Upper lobe of left lung (tissue), 6 donors: ENCODE measurements at places on chromosomes 1 and 21. TPM values are rescaled to one million over a fixed set of nuclear protein-coding genes. Genes with fewer than 3 reads are reported as not detected.

GRCh38 chr1:32234792-32235191 is 12.2 kb upstream of the FAM167B start:
- no peak overlapping the region for H3K4me3 ChIP-seq
- H3K4me1 ChIP-seq = peaks cover 2% of the 10 kb centered on the region
- H3K27me3 ChIP-seq = no peaks in the 10 kb centered on the region
- DNase-seq = no peak
- no peak overlapping the region for H3K27ac ChIP-seq

GRCh38 chr21:26570203-26570602 is 2.9 kb downstream of the CYYR1 start:
- H3K27ac ChIP-seq = peak overlapping the region; percentile 7
- no peak for DNase-seq
- H3K36me3 ChIP-seq = no peaks in the 10 kb centered on the region
- H3K4me1 ChIP-seq = peaks cover 8% of the 10 kb centered on the region
- no peaks in the 10 kb centered on the region for H3K27me3 ChIP-seq

GRCh38 chr1:199898654-199899053 is 128.9 kb upstream of the NR5A2 start:
- H3K4me3 ChIP-seq = no peak overlapping the region
- no peak overlapping the region for H3K27ac ChIP-seq
- no peaks in the 10 kb centered on the region for H3K4me1 ChIP-seq
- DNase-seq = no peak
- no peaks in the 10 kb centered on the region for H3K36me3 ChIP-seq

DNA sequence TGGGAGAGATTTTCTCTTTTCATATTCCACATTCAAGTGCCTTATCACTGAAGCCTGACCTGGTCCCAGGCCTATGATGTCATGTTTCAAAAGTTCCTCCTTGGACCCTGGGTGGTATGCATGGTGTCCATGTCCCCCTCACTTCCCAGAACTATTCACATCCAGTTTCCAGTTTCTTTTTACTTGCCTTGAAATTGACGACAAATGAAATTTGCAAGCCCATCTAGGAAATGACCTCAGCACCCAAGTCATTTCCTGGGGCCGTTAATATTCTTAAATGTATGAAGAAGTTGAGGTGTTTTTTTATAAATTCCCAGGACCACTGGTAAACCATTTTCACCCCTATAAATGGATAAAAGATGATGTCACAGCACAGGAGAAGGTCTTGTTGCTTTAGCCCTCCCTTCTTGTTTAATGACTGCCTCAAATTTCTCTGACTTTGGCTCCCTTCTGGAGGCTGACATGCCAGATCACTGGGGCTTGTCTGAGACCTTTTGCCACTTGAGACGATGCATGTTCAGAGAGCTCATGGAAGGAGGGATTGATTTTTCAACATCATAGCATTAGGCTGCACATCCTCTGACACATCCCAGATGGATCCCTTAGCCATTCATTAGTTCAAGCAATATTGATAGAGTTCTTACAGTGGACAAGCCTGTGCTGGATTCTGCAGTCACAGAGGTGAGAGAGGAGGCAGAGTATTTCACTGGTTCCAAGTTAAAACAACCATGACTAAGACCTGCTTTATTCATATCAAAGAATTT is 221.3 kb downstream of the PLPP3 start:
- no peaks in the 10 kb centered on the region for H3K4me1 ChIP-seq
- no peak overlapping the region for H3K27ac ChIP-seq
- H3K27me3 ChIP-seq = no peaks in the 10 kb centered on the region
- no peaks in the 10 kb centered on the region for H3K36me3 ChIP-seq
- H3K4me3 ChIP-seq = no peak overlapping the region

GRCh38 chr1:3668585-3669300 is 16.4 kb downstream of the TP73 start:
- DNase-seq = peak; percentile 95
- H3K4me3 ChIP-seq = peak overlapping the region; percentile 29
- H3K4me1 ChIP-seq = peaks cover 11% of the 10 kb centered on the region
- no peak overlapping the region for H3K27ac ChIP-seq

GRCh38 chr1:218686258-218686657 is 341.1 kb downstream of the TGFB2 start:
- H3K4me3 ChIP-seq = no peak overlapping the region
- no peaks in the 10 kb centered on the region for H3K36me3 ChIP-seq
- no peak overlapping the region for H3K27ac ChIP-seq
- no peaks in the 10 kb centered on the region for H3K27me3 ChIP-seq
- H3K4me1 ChIP-seq = no peaks in the 10 kb centered on the region

- H3K27ac ChIP-seq = no peak overlapping the region
- H3K27me3 ChIP-seq = no peaks in the 10 kb centered on the region
- H3K4me3 ChIP-seq = no peak overlapping the region
- no peaks in the 10 kb centered on the region for H3K36me3 ChIP-seq
- peaks cover 11% of the 10 kb centered on the region for H3K4me1 ChIP-seq
Observed at GRCh38 chr1:3080053-3080955, 11.3 kb downstream of the PRDM16 start.

GRCh38 chr1:214573386-214574318 is 22.2 kb upstream of the PTPN14 start:
- H3K4me1 ChIP-seq = no peaks in the 10 kb centered on the region
- no peak for DNase-seq
- H3K27ac ChIP-seq = peak overlapping the region; percentile 4
- no peaks in the 10 kb centered on the region for H3K36me3 ChIP-seq
- no peak overlapping the region for H3K4me3 ChIP-seq
- H3K27me3 ChIP-seq = no peaks in the 10 kb centered on the region

GRCh38 chr1:3530086-3530925 is 75.8 kb downstream of the ARHGEF16 start:
- DNase-seq = no peak
- no peaks in the 10 kb centered on the region for H3K36me3 ChIP-seq
- peaks cover 28% of the 10 kb centered on the region for H3K4me1 ChIP-seq
- H3K27me3 ChIP-seq = no peaks in the 10 kb centered on the region
- peak overlapping the region; percentile 60 for H3K4me3 ChIP-seq

DNA sequence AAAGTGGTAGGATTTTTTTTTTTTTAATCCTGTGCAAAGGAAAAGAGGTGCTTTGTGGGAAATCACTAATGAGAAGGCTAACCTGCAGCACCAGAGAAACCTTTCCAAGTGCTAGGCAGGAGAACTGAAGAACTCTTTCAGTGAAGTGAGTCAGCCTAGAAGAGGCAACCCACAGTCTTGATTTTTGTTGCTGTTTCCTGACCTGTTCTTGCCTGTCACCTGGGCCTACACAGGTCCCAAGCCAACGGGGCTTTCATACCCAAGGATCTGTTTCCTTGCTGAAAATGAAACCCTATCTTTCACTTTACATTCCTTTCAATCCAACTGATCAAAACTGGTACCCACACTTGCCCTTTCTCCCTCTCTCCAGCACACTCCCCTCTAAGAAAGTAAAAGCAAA is 7.1 kb upstream of the IKBKE start:
- H3K4me3 ChIP-seq = no peak overlapping the region
- H3K27me3 ChIP-seq = no peaks in the 10 kb centered on the region
- H3K36me3 ChIP-seq = peaks cover 17% of the 10 kb centered on the region
- H3K27ac ChIP-seq = no peak overlapping the region

- H3K27me3 ChIP-seq = no peaks in the 10 kb centered on the region
- no peaks in the 10 kb centered on the region for H3K4me1 ChIP-seq
- no peak for DNase-seq
- no peak overlapping the region for H3K4me3 ChIP-seq
Observed at GRCh38 chr1:77341195-77341594, 59.4 kb downstream of the AK5 start.

GRCh38 chr1:101365878-101366277 is 129.1 kb downstream of the S1PR1 start:
- H3K27ac ChIP-seq = no peak overlapping the region
- H3K27me3 ChIP-seq = no peaks in the 10 kb centered on the region
- H3K36me3 ChIP-seq = no peaks in the 10 kb centered on the region
- H3K4me3 ChIP-seq = no peak overlapping the region
- DNase-seq = no peak

DNA sequence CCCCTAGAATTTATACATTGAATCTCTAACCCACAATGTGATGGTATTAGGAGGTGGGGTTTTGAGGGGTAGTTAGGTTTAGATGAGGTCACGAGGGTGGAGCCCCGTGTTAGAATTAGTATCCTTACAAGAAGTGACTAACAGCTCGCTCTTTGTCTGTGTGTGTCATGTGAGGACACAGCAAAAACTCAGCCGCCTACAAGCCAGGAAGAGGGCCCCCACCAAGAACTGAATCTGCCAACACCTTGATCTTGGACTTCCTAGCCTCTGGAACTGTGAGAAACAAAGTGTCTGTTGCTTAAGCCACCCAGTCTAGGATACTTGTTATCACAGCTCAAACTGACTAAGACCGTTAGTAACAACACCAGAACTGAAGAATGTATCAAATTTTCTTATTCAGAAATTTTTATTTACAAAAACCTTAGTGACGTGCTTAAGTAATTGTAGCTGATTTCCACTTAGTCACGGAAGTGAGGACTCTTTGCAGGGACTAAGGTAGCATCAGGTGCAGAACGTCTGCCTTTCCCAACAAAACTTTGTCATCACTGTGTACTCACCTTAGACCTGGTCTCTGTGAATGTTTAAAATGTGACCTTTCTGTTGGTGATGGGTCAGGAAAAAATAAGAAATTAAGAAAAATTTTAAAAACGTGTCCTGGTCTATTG is 24.5 kb upstream of the LRRC8C start:
- no peaks in the 10 kb centered on the region for H3K27me3 ChIP-seq
- H3K4me1 ChIP-seq = peaks cover 4% of the 10 kb centered on the region

- no peaks in the 10 kb centered on the region for H3K27me3 ChIP-seq
- H3K27ac ChIP-seq = no peak overlapping the region
- DNase-seq = no peak
Observed at GRCh38 chr1:183918589-183918988, 113.7 kb downstream of the RGL1 start.

- H3K36me3 ChIP-seq = no peaks in the 10 kb centered on the region
- H3K27me3 ChIP-seq = no peaks in the 10 kb centered on the region
- H3K4me3 ChIP-seq = no peak overlapping the region
- H3K4me1 ChIP-seq = no peaks in the 10 kb centered on the region
Observed at GRCh38 chr21:38709876-38710275, 95.9 kb upstream of the ETS2 start.

- no peaks in the 10 kb centered on the region for H3K27me3 ChIP-seq
- no peak overlapping the region for H3K27ac ChIP-seq
- no peaks in the 10 kb centered on the region for H3K36me3 ChIP-seq
- no peak overlapping the region for H3K4me3 ChIP-seq
Observed at GRCh38 chr1:118339400-118340124, 154.5 kb upstream of the SPAG17 start.

DNA sequence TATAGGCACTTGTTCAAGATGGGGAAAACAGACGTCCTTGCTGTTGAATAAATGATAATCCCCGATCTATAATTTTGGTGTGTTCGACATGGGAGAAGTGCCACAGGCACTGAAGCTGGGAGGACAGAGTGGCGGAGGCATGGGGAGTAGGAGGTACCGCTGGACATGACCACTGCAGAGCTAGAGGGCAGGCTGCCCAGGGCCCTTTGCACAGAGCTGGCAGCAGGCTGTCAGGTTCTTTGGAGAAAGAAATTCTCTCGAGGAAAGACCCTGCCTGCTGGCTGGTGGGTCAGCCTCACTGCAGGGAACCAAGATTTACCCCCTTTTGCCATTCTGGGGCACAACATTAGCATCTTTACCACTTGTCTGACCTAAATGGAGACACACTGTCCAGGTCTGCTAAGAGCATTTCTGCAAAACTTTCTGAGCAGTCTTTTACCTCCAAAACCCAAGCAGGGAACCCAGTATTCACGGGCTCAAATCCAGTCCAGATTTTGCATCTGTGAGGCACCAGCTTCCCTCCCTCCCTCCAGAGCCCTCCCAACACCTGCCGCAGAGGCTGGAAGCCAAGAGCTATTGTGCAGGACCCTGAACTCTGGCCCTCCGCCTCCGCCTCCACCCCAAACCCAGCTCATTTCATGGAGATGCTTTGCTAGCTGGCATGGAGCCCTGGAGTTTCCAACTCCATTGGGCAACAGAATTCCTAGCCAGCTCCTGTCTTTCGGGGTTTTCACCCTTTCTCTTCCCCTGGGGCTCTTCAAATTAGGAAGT is 142.3 kb downstream of the PLXNA2 start:
- H3K4me1 ChIP-seq = peaks cover 11% of the 10 kb centered on the region
- H3K27me3 ChIP-seq = no peaks in the 10 kb centered on the region
- no peak overlapping the region for H3K4me3 ChIP-seq
- no peak overlapping the region for H3K27ac ChIP-seq

- H3K27ac ChIP-seq = peak overlapping the region; percentile 89
- H3K27me3 ChIP-seq = no peaks in the 10 kb centered on the region
- H3K4me1 ChIP-seq = peaks cover 35% of the 10 kb centered on the region
- DNase-seq = peak; percentile 92
Observed at GRCh38 chr1:17437580-17438317, 1.7 kb downstream of the RCC2 start.

DNA sequence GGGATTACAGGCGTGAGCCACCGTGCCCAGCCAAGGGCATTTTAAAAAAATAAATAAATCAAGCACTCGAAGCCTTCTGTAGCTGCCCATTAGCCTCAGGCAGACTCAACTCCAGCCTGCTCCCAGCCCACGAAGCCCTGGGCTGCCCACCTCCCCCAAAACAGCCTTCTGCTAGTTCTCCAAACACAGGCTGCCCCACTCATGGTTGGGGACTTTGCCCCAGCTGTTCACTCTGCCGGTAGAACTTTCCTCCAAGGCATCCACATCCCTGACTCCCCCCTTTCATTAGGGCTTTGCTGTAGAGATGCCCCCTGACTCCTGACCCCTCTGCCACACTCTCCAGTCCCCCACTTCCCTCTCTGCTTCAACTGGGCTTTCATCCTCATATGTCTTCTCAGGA is 29.7 kb upstream of the LAPTM5 start:
- H3K4me1 ChIP-seq = peaks cover 12% of the 10 kb centered on the region
- no peak overlapping the region for H3K27ac ChIP-seq
- H3K4me3 ChIP-seq = no peak overlapping the region

- no peak for DNase-seq
- no peaks in the 10 kb centered on the region for H3K36me3 ChIP-seq
- no peaks in the 10 kb centered on the region for H3K27me3 ChIP-seq
- H3K4me3 ChIP-seq = no peak overlapping the region
Observed at GRCh38 chr1:55928576-55928975, 650.8 kb downstream of the PLPP3 start.

GRCh38 chr1:178612261-178612660 is 99.4 kb downstream of the TEX35 start:
- H3K4me1 ChIP-seq = no peaks in the 10 kb centered on the region
- H3K27me3 ChIP-seq = no peaks in the 10 kb centered on the region
- H3K4me3 ChIP-seq = no peak overlapping the region
- H3K27ac ChIP-seq = no peak overlapping the region

- no peak overlapping the region for H3K27ac ChIP-seq
- H3K4me3 ChIP-seq = no peak overlapping the region
- H3K36me3 ChIP-seq = peaks cover 5% of the 10 kb centered on the region
- DNase-seq = no peak
- H3K27me3 ChIP-seq = no peaks in the 10 kb centered on the region
Observed at GRCh38 chr1:206566999-206567398, 45.3 kb downstream of the EIF2D start.

NUAK2 gene
- 11.6 TPM for total RNA-seq

GOLT1A gene
- 11.2 TPM for total RNA-seq

HIVEP3 gene
- 9.7 TPM for total RNA-seq

KCND3 gene
- 3.0 TPM for total RNA-seq

PTPN22 gene
- 15.2 TPM for total RNA-seq

CELA2B gene
- total RNA-seq = not detected

CDC42 gene
- total RNA-seq = 24.1 TPM

SERINC2 gene
- 44.0 TPM for total RNA-seq

CNR2 gene
- total RNA-seq = 0.59 TPM

RHEX gene
- 1.4 TPM for total RNA-seq

CELA2A gene
- not detected for total RNA-seq
